ENCODE measurements at places on chromosomes 1 and 21.

DNA sequence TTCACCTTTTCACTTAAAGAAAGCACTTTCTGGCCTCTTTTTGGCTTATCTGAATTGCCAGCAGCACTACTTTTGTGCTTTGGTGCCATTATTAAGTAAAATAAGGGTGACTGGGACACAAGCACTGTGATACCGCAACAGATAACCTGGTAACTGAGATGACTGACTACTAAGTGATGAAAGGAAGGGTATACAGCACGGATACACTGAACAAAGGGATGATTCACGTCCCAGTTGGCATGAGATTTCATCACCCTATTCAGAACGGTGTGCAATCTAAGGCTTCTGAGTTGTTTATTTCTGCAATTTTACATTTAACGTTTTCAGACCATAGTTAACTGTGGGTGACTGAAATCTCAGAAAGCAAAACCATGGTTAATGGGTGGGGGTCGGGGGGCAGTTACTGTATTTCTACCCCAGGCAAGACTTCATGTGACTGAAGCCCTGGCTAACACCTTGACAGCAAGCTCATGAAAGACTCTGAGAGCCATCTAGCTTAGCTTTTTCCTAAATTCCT is 102.8 kb downstream of the CLIC6 start:
- no peak for DNase-seq

GRCh38 chr1:98143403-98143802 is 222.6 kb upstream of the DPYD start:
- no peak for DNase-seq

DNA sequence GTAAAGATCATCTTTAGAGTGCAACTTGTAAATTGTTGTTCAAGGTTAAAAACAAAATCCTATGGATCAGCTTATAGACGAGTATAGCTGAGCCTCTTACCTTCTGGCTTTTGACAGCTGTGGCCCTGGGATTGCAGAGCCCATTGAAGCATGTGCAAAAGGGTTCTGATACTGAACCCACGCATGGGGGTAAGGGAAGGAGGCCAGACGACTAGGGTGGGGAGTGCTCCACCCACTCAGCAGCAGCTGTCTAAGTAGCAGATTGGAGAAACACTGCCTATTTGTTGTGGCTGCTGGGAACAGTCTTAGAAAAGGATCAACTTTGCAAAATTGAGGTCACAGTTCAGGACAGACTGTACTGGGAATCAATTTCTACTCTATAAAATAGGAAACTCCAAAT is 16.1 kb downstream of the CD101 start:
- DNase-seq: no peak

- no peak for DNase-seq
Measured at GRCh38 chr1:204341380-204341779, 18.3 kb downstream of the PLEKHA6 start.

DNA sequence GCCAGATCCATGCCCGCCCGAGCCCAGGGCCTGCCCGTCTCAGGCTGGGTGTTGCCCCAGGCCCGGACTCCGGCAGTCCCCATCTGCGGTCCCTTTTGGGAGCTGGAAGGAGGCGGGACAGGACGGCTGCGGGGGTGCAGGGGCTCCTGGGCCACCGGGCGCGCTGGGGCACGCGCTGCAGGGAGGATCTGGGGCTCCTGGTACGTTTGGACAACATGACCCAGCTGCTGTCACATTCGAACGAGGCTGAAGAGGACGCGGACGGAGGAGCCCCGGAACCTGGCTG is 6.6 kb upstream of the CALML6 start:
- DNase-seq: no peak

GRCh38 chr1:6999826-7000225 is 214.6 kb downstream of the CAMTA1 start:
- DNase-seq: no peak

DNA sequence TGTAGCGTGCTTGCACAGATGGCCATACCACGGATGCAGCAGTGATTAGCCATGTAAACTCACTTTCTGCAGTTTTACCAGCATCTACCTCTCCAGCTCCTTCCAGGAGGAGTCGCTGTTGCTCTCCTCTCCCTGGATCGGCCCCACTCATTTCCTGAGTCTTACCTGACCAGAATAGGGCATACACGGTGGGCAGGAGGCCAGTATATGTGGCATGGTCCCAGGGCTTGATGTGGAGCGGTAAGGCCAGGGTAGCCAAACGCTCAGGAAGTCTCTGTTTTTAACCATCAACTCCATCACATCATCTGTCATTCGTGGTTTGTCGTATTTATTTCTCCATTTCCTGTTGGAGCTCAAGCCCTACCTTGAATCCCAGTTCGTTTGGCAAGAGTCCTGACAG is 163.4 kb upstream of the USP24 start:
- peak; percentile 23 for DNase-seq

Data from activated naive CD4-positive, alpha-beta T cell treated with anti-CD3 and anti-CD28 coated beads, Interleukin-2, amount 50 U/mL, for 72 hours (primary cell).